ENCODE measurements at places on chromosomes 7 and 10. TPM values are rescaled to one million over a fixed set of nuclear protein-coding genes. Genes with fewer than 3 reads are reported as not detected.

The PTPN12 gene
- total RNA-seq, result 136 TPM

The MAPK8 gene
- 331 TPM for total RNA-seq

The TDRD1 gene
- total RNA-seq, result under 0.01 TPM

The LBX1 gene
- not detected for total RNA-seq

The CNPY1 gene
- 0.16 TPM for total RNA-seq

The SLC25A13 gene
- total RNA-seq, result 10.6 TPM

The OR13A1 gene
- total RNA-seq, result not detected

The DENND2A gene
- total RNA-seq, result 16.4 TPM

The CACNA2D1 gene
- total RNA-seq, result 149 TPM

The PRKCQ gene
- total RNA-seq, result 1.4 TPM

The GOLGA7B gene
- 11.9 TPM for total RNA-seq

The UPK3B gene
- not detected for total RNA-seq

The ATE1 gene
- total RNA-seq, result 73.3 TPM

The TIMM23B gene
- total RNA-seq, result 17.8 TPM

The METTL27 gene
- 0.78 TPM for total RNA-seq

The HOGA1 gene
- total RNA-seq, result 0.62 TPM

The IFT22 gene
- 32.9 TPM for total RNA-seq

The GPR15LG gene
- not detected for total RNA-seq

The TPK1 gene
- total RNA-seq, result 5.6 TPM

The SVOPL gene
- 0.78 TPM for total RNA-seq

The GLI3 gene
- 4.1 TPM for total RNA-seq

The OR2A7 gene
- total RNA-seq, result not detected

The CALHM1 gene
- not detected for total RNA-seq

The EIF4EBP2 gene
- total RNA-seq, result 62.5 TPM

The CTBP2 gene
- total RNA-seq, result 52.9 TPM

The GNAT3 gene
- not detected for total RNA-seq

The STEAP1B gene
- 1.1 TPM for total RNA-seq

The EVX1 gene
- not detected for total RNA-seq

The C10orf105 gene
- total RNA-seq, result under 0.01 TPM

The ASZ1 gene
- not detected for total RNA-seq

The BTBD16 gene
- not detected for total RNA-seq

The EN2 gene
- total RNA-seq, result not detected

The PSD gene
- total RNA-seq, result 101 TPM

The JCAD gene
- total RNA-seq, result 8.4 TPM

The AMPH gene
- 17.0 TPM for total RNA-seq

The CCDC201 gene
- total RNA-seq, result not detected

The TRDMT1 gene
- 39.3 TPM for total RNA-seq

The POP7 gene
- 41.5 TPM for total RNA-seq

The INMT gene
- total RNA-seq, result 0.16 TPM

The TFEC gene
- total RNA-seq, result 2.2 TPM

The MPLKIP gene
- total RNA-seq, result 13.4 TPM

The PIP gene
- not detected for total RNA-seq

The GHRHR gene
- total RNA-seq, result not detected
